ENCODE measurements at places on chromosomes 11 and 22.

GRCh38 chr11:62599901-62600300 lies 1.8 kb downstream of the MTA2 start:
- DNase-seq = no peak

DNA sequence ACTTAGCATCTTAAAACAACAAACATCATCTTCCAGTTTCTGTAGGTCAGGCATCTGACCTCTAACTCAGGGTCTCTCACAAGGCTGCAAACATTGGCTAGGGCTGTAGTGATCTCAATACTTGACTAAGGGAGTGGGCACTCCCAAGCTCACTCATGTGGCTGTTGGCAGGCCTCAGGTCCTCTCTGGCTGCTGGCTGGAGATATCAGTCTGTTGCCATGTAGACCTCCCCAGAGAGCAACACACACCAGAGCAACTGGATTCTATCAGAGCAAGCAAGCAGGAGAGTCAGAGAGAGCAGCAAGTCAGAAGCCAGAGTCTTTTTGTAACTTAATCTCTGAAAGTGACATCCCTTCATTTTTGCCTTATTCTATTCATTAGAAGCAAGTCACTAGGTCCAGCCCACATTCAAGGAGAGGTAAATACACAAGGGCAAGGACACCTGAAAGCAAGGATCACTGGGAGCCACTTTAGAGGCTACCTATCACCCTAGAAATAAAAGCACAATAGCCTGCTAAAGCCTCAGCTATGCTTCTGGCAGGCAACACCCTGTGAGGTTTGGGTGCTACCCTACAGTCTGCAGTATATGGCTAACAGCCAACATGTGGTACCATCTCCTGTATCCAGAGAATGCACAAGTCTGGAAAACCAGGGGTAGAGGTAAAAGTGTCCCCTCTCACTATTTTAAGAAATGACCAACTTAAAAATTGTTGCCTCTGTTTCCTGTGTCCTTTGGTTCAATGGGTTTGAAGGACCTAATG lies 33.5 kb upstream of the CD44 start:
- no peak for DNase-seq

DNA sequence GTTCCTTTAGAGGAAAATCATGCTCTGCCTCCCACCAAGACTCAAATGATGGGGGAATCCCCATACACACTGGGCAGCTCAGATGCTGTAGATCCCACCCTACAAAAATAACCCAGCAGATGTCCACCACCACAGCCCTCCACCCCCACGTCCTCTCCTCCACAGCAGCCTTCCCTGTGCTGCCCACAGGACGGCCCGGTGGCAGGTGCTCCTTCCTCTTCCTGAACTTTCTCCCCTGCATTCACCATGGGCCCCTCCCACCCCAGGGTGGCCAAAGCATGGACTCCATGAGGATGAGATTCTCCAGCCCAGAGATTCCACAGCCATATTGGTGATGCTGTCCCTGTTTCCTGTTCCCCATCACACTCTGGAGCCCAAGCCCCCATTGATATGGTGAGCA lies 368.3 kb downstream of the CADM1 start:
- no peak for DNase-seq

DNA sequence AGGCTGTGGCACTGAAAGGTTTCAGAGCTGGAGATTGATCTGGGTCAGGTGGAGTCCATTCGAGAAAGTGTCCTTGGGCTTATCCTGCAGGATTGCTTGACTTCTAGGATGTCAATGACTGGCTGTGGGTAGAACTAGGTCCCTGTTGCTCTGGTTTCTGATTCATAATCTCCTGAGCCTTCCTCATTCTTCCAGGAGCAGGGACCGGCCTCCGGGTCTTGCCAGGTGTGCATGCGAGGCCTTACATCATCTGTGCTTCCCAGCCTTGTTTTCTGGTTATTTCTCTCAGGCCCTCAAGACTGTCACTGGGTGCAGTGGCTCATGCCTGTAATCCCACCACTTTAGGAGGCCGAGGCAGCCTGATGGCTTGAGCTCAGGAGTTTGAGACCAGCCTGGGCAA lies 33.3 kb upstream of the SORL1-AS1 start:
- no peak for DNase-seq

DNA sequence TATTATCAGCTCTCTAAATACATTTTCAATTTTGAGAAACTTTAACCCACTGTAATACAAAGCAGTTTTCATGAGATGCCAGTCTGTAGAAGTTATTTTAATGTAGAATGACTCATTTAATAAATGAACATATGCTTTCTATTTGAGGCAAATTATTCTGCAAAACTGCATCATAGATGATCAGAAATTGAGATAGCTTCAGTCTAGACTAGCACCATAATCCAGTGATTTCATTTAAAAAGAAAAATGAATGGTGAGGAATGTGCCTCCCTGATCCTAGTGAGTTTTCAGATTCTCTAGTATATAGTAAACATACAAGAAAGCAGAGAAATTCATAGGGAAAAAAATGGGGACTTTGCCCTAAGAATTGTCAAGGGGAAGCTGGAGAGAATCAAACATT lies 66.1 kb downstream of the OR5AK2 start:
- DNase-seq = no peak

- DNase-seq = no peak
Observed at GRCh38 chr11:121575250-121575962, 122.6 kb upstream of the SORL1-AS1 start.

DNA sequence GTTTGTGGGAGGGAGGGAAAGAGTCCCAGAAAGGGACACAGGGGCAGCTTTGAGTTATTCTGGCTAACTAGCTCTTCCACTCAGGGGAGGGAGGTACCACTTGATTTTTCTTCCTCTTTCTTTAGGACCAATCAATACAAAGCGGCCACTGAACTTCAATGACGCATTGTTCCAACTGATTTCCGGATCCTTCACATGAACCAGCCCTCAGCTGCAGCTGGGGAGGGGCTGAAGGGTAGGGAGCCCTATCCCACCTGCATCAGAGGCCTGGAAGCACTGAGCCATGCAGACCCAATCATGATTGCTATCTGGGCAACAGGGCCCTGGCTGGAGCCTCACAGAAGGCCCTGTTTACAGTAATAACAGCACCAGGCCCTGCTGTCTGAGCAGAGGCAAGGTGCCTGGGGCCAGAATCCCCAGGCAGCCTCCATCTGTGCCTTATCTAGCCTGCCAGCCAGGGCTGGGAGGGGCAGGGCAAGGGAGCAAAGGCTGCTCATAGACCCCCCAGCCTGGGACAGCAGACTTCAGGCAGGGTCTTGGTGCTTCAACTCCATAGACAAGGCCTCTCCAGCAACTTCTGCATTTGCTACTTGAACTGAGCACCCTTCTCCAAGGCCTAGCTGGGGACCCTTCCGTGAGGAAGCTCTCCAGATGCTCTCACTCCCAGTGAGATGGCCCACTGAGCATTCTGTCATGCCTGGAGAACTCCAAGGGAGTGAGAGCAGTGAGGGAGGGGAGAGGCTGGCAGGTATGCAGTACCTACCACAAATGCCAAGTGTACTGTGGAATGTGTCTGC lies 22.5 kb downstream of the CLPB start:
- DNase-seq = no peak

- no peak for DNase-seq
Observed at GRCh38 chr11:125155100-125155444, 9.5 kb upstream of the PKNOX2 start.

GRCh38 chr11:13114566-13115379 lies 105.7 kb downstream of the RASSF10 start:
- DNase-seq = no peak

DNA sequence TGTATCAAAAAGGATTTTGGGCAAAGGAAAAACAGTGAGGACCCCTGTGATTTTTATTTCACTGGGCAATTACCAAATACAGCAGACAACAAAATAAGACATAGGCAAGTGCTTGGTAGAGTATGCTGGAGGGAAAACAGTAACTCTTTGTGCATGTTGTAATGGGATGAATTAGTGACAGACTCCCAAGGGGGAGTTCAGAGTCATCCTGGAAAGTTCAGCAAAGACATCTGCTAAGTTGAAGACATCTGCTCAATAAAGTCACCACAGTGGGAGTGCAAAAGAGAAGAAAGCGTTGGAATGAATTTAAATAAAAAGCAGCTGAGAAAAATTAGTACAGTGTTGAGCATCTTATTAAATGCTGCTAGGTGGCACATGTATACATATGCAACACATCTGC lies 378.8 kb upstream of the ISX start:
- DNase-seq = no peak

- DNase-seq = no peak
Observed at GRCh38 chr11:128848815-128849455, 18.2 kb downstream of the KCNJ1 start.

DNA sequence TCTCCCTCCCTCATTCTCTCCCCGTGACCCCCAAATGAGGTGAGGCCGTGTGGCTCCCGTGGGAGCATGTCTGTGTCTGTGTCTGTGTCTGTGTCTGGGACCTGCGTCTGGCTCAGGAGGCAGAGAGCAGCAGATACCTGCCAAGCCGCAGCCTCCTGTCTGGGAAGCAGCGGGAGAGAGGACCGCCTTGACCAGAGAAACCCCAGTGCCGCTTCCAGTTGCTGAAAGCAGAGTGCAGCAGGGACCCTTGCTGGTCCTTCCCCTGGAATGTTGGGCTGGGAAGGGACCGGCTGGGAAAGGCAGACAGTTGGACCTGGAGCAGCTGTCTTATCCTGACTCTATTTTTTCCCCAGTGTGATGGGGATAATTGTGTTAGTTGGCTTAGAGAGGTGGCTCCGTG lies 525 bp downstream of the CSDC2 start:
- DNase-seq = no peak
